NCI-H1092 treated with DMSO at 0.1 percent for 48 hours (cell line): ENCODE measurements at places on chromosomes 11 and 22.

GRCh38 chr11:114472661-114473060, 33.4 kb downstream of the REXO2 start:
- DNase-seq, result no peak

DNA sequence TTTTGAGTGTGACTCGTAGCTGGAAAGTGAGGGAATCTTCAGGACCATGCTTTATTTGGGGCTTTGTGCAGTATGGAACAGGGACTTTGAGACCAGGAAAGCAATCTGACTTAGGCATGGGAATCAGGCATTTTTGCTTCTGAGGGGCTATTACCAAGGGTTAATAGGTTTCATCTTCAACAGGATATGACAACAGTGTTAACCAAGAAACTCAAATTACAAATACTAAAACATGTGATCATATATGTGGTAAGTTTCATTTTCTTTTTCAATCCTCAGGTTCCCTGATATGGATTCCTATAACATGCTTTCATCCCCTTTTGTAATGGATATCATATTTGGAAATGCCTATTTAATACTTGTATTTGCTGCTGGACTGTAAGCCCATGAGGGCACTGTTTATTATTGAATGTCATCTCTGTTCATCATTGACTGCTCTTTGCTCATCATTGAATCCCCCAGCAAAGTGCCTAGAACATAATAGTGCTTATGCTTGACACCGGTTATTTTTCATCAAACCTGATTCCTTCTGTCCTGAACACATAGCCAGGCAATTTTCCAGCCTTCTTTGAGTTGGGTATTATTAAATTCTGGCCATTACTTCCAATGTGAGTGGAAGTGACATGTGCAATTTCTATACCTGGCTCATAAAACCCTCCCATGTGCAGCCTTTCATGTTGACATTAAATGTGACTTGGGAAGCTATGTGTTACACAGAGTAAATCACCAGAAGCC, 11.0 kb downstream of the OR51E1 start:
- no peak for DNase-seq

DNA sequence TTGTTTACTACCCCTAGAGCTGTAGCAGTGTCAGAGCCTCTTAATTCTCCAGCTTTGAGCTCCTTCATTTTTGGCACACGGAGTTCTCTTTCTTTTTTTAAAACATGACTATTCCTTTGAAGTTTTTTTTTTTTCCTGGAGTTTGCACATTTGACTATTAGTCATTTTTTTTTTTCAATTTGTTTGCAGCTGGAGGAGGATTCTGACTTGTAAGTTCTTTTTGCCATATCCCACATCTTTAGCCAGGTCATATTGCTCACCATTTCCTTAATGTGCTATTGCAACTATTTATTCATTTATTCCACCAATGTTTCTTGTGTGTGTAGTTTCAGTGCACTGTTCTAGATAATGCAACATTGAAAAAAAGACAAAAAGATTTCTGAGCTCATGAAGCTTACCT, 166.3 kb upstream of the ARHGAP20 start:
- DNase-seq, result no peak

DNA sequence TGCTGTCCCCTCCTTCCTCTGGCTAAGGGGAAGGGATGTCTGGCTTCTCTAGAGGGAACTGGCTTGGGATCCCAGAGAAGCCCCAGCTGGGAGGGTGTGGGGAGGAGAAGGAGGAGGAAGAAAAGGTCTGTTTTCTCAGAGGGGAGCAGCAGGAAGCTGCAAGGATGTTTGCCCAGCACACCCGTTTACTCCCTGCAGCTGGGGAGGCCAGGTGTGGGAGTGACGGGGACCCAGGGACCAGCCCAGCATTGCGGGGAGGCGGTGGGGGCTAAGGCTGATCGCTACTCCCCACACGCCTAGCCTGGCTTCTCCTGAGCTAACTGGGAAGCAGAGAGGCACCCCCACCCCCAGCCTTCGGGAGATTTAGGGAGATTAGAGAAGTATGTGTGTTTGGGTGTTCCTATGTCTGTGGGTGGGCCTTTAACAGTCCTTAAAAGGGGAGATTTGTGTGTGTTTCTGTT, 3.9 kb downstream of the CREB3L1 start:
- no peak for DNase-seq

DNA sequence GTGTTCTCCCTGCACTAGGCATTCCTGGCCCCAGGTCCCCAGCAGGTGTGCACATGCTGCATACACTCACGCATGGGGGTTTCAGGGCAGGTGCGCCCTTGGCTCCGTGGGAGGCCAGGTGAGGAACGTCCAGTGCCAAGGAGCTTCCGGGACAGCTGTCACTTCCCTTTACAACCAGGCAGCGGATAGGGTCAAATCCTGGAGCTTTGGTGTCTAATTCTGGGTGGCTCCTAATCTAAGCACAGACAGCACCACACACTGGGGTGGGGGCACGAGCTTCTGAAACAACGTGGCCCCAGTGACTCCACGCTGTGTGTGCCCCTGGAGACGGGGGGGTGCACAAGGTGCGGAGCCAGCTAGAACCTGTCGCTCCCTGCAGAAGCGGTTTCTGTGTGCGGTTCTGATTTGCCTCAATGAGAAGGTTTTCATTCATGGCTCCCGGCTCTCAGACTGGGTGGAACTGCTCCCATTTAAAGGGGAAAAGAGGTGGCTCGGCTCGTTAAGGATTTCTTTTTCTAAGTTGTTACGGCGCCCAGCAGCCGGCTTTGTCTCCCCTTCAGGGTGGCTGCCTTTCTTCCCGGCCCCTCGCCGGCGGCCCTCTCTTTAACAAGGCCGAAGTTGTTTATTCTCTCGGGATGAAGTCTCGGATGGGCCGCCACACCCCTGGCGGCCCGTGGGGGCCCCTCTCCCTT, 5.0 kb downstream of the CCND1 start:
- DNase-seq, result no peak
